ENCODE measurements at places on chromosomes 3 and 15.
A peak's percentile ranks its signal among the peaks of the same experiment; 100 is the strongest.

DNA sequence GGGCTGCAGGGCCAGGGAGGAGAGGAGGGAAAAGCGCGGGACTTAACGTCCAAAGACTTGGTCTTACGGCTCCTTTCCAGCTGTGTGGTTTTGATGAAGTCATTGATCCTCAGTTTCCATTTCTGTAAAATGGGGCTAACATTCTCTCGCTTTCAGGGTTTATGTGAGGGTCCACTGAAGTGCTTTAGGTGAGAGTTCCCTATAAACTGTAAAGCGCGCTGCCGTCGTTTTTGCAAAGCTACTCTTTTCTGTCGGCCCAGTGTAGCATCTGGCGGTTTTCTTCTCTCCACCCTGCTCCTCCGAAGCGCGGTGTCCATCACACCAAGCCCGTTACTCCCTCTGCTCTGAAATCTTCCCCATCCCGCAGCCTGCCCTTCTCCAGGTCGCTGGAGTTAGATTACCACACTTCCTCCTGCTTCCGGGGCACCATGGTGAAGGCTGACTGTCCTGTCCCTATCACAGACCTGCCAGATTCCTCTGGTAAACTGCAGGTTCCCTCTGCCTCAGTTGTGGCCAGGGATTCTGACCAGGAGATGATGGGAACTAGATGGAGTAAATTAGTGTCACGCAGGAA is 702 bp upstream of the DNAJC17 start:
- DNase-seq, result no peak

GRCh38 chr3:122957707-122958689 is 69.6 kb downstream of the SEMA5B start:
- no peak for DNase-seq

DNA sequence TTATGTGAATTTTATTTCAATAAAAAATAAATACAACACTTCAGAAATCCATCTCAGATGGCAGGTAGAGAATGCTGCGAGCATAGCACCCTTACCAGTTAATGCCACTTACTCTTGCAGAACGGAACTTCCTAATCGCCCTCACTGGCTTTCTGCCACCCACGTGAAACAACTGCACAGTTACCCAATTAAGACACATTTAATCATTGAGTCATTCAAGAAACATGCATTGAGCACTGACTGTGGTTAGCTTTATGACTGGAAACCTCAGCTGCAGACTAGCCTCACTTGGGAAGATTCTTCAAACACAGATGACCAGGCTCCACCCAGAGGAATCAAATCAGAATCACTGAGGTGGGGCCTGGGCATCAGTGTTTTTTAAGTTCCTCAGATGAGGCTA is 5.6 kb upstream of the MFGE8 start:
- no peak for DNase-seq

- DNase-seq, result no peak
Measured at GRCh38 chr3:126342991-126343648, 14.1 kb downstream of the KLF15 start.

- no peak for DNase-seq
Measured at GRCh38 chr15:40034186-40034946, 4.6 kb downstream of the SRP14 start.

DNA sequence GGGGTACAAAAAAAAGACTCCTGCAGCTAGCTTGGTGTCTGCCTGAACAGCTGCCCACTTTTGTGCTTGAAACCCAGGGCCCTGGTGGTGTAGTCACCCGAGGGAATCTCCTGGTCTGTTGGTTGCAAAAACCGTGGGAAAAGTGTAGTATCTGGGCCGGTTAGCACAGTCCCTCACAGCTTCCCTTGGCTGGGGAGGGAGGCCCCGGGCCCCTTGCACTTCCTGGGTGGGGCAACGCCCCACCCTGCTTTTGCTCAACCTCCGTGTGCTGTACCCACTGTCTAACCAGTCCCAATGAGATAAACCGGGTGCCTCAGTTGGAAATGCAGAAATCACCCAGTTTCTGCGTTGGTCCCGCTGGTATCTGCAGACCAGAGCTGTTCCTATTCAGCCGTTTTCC is 211.7 kb upstream of the ZPLD1 start:
- no peak for DNase-seq

GRCh38 chr15:64635499-64636495 is 139.6 kb downstream of the RBPMS2 start:
- no peak for DNase-seq

- DNase-seq, result no peak
Measured at GRCh38 chr15:76345880-76346668, 9.5 kb downstream of the ISL2 start.

DNA sequence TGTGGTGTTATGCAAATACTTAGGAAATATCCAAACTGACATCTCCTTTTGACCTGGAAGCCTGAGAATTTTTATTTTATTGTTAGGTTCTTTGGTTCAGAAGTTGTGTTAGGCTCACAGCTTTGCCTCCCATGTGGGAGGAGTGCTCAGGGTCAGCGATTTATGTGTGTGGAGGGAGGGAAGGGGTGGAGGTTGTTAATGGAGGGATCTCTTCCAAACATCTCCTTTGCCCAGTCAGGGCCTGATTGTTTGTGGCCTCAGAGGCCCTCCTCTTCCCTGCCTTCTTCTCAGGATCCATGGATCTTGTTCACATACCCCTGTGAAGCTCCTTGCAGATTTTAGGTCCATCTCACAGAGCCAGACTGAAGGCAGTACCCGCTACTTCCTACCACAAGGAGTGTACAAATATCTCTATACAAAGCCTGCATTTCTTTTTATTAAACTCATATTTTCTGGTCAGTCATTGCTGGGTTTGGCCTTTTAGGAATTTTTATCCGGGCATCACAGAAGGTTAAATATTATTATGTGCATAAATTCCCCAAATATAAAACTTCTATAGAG is 40.3 kb downstream of the BBX start:
- no peak for DNase-seq

GRCh38 chr3:129077222-129077621 is 16.6 kb downstream of the GP9 start:
- DNase-seq, result peak; percentile 43

DNA sequence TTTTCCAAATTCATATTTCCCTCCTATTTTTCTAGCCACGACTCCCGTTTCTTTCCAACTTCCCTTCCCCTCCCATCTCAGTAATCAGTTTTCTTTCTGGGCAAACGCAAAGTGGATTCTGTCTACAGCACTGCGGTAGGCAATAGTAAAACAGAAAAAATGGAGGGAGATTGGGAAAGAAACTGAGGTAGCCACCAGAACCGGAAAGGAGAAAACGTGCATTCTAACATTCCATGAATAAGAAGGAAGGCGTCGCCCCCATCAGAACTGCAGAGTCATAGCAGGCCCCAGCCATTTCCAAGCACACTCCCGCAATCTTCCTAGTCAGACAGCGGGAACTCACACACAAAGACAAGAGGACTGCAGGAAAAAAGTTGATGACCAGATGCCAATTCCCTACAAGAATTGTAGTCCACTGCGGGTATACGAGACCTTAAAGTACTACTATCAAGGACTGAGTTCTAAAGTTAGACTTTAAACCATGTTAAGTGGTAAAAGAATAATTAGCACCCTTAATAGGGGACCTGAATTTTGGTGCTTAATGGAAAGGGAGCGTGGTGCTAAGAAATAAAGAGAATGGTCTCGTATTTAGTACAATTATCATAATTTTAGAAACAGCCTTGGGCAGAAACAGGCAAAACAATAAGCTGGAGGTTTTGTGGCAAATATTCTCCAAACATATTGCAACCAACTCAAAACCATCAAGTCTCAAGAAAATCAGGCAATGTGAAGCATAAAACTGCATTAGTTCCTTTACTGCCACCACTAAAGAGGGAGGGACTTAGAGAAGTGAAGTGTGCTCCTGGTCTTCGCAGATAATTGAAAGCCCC is 1.4 kb downstream of the PFN2 start:
- DNase-seq, result peak; percentile 40

GRCh38 chr3:129070086-129070885 is 9.7 kb downstream of the GP9 start:
- no peak for DNase-seq

DNA sequence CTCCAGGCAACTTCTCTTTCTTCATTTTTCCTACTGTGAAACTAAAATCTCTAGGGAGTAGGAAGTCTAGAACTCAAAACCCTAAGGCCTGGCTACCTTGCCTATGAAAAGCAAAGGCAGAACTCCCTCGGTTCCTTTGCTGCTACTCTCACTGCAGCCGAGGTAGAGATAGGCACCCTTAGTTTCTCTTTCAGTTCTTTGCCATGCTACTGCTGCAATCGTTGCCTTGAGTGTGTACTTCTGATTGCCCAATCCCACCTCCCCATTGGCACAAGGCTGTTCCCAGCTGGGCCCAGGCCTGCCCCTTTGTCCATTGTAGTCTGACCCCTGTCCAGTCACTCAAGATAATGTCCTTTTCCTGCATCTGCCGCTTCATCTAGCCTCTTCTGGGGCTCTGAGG is 92.3 kb upstream of the MRPS22 start:
- no peak for DNase-seq

GRCh38 chr3:30438126-30438525 is 168.3 kb upstream of the TGFBR2 start:
- DNase-seq, result no peak

DNA sequence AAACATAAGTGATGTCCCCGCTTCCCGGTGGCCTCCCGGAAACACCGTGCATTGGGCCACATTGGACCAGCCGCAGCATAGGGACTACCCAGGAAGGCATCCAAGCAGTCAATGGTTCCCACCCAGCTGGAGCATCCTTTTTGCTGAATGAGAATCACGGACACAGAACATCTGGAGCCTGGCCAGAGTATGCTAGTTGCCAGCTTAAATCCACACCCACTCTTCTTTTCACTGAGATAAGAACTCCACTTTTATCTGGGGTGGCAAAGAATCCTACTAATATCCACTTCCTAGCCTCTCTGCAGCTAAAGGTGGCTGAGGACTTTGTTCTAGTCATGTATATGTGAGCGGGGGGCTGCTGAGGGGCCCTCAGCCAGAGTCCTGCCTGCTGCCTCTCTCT is 95.2 kb upstream of the PLXNA1 start:
- DNase-seq, result no peak

DNA sequence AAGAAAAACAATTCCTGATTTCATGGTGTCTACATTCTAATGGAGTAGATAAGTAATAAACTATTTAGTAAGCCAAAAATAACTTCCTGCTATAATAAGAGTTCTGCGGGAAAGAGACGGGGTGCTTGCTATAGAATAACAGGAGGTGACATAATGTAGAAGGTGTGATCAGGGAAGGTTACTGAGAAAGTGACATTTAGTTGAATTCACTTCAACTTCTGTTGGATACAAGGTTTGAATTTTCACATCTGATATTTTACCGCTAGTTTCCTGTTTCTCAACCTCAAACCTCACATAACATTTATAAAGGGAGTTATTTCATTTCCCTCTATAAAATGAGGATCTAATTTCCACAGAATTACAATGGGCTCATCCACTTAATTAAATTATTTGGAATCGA is 102.3 kb upstream of the GBE1 start:
- no peak for DNase-seq

- DNase-seq, result no peak
Measured at GRCh38 chr3:166114448-166114847, 277.2 kb upstream of the BCHE start.

GRCh38 chr3:58394339-58394738 is 39.3 kb downstream of the PDHB start:
- no peak for DNase-seq

DNA sequence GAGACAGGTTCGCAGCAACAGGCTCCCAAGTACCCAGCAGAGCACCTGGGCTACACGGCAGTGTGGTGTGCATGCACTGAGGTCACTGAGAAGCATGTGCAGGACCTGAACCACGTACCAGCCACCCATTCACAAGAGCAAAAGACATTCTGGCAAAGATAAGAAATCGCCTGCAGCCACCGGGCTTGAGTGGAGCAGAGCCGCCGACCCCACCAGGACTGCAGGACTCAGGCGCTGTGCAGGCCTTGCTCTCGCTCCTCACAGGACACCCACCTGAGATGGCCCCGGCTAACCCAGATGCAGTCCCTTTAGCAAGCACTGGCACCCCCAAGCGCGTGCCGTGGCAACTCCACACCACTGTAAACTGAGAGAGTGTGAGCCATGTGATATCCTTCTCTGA is 32.3 kb upstream of the OCA2 start:
- no peak for DNase-seq

- DNase-seq, result peak; percentile 70
Measured at GRCh38 chr3:169662132-169662842, 1.2 kb downstream of the MECOM start.

DNA sequence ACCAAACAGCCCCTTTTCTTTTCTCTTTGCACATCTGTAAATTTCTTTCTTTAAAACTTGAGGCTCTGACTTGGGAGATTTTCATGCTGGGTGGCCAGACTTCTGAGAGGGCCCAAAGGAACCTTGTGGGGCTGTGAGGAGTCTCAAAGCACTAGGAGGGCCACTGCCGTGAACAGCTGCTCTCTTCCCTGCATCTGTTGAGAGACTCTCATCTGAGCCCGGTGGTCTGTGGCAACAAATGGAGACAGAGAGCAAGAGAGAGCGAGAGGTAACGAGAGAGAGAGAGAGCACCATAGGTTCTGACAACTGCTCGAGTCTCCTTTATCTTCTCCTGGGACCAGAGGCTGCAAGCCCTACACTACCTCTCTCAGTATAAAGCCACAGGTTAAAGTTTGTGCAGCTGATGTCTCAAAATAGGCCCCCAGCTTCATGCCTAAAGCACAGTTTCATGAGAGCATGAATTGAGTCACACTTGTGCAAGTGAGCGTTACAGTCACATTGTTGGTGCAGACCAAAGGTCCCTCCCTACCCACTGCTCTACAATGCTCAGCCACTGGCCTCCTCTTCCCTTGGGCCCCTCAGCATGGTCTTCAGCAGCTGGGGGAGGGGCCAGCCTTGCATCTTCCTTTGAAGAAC is 60.7 kb downstream of the ZNF621 start:
- no peak for DNase-seq

GRCh38 chr3:183854318-183855035 is 29.1 kb upstream of the MAP6D1 start:
- DNase-seq, result no peak

DNA sequence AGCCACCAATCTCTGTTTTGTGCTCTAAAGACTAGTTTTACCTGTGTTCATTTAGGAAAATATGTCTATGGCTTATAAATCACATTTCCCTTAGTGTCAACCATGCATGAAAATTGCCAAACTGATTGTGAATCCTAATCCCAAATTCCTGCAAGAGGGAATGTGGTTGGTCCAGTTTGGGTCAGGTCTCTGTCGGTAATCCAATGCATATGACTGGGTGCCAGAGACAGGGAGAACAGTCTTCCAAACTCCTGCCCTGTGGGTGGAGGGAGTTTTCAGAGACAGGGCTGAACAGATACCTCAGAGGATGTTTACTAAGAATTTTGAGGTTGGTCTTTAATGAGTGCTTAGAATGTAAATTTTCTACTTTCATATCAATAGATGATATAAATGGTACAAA is 300.5 kb upstream of the ARL6 start:
- DNase-seq, result no peak

Measured in H54 (cell line).